ENCODE measurements at places on chromosomes 6 and 20.

DNA sequence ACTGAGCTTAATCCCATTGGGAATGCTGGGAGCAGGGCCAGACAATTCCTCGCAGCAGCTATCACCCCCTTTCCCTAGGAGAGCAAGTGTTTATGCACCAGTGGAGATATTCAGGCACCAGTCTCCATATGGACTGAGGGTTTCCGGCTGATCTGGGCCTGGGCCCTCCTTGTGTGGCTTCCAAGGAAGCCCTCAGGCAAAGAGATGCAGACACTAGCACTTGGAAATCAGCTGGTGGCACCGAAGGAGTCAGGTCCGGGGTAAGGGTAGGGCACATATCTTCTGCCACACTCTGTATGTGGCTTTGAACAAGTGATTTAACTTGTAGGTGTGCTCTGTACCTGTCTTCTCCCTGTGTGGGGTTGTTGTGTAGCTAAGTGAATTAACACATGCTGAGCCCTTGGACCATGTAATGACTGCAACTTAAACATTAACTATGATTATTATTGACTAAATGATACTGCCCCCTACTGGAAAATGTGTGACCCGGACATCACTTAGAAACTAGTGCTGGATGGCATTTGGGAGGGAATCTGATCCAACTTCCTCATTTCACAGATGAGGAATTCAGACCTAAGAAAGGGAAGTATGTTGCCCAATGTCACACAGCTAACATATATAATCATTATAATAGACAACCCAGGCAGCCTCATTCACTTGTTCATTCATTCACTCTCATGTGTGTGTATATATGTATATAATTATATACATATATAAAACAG is 19.3 kb upstream of the WFDC2 start:
- peak; percentile 46 for DNase-seq

DNA sequence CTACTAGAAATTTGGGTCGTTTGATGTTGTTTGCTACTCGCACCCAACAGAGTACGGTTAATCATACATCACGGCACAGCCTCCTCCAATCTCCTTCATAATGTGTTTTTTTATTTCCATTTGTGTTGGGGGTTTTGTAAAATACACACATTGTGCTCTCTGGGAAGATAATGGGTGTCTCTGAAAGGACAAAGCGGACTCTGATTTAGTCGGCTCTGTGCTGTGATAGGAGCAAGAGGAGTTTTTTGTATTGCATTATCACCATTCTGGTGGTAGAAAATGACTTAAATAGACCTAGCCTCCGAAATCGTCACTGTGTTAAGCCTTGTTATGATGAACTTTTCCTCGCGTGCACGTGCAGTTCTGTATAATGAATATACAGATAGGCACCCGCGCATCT is 196.3 kb downstream of the CDH4 start:
- DNase-seq = no peak

GRCh38 chr20:6806275-6806674 is 38.8 kb downstream of the BMP2 start:
- no peak for DNase-seq

DNA sequence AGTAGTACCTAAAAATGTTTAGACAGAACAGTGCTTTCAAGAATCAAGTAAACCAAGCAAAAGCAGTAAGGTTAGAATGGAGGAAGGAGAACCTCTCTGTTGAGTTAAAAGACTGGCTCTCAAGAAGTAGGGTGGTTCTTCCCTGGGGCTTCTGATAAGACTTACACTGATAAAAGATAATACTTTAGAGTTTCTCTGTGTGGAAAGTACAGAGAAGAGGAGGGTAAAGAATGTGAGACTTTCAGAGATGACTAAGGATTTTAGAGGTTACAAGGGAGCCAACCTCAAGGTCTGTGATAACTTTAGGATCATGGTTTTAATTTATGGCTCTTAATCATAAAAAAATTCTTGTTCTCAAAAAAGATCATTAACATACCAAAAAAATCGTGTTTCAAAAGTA is 30.9 kb upstream of the ALDH8A1 start:
- DNase-seq = no peak

- DNase-seq = no peak
These were observed 4.9 kb downstream of the PREX1 start for GRCh38 chr20:48822879-48823385.

- no peak for DNase-seq
These were observed 23.1 kb upstream of the MROH8 start for GRCh38 chr20:37202267-37202943.

- DNase-seq = no peak
These were observed 643.7 kb downstream of the UTRN start for GRCh38 chr6:144928847-144929246.

DNA sequence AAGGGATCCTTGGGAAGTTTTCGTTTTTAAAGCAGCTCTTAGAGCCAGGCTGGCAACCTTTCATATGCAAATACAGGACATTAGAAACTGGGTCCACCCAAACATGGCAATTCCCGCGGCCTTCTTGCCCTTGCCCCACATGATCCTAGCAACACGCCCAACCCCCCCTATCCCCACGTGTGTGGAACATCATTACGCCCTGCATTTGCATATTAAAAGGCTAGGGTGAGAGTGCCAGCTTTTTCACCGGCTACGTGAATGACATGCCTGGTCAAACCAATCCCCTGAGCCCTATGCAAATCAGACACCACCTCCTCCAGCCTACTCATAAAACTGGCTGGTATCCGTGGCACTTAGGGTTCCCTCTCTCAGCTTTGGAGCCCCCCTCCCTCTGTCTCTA is 88.1 kb downstream of the TNFRSF21 start:
- no peak for DNase-seq

Measured in NCI-H2029 (cell line).